ENCODE measurements at places on chromosomes 4 and X.

DNA sequence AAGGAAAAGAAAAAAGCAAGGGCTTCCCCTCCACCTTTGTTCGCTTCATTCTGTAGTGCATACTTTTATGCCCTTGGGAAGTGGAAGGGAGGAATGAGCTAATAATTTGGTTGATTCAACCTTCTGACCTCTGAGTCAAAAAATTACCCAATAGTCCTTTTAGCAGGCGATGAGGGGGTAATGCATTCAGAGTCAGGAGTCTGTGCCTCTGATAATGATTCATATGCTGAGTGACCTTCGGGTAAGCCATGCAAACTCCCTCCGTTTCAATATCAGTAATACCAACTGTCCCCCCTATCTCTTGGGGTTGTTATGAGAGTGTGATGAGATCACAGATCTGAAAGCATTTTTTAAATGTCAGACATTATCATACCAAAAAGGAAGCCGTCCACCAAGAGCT lies 41.6 kb upstream of the ACSL4 start:
- DNase-seq = no peak

DNA sequence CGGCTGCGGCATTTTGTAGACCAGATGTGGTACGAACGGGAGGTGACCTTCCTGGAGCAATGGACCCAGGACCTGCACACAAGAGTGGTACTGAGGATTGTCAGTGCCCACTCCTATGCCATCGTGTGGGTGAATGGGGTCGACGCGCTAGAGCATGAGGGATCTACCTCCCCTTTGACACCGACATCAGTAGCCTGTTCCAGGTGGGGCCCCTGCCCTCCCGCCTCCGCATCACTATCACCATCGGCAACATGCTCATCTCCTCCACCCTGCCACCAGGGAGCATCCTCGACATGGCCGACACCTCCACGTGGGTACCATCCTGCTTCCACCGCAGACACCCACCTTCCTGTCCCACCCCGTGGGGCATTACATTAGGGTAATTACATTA lies 46.2 kb downstream of the SMARCA5 start:
- DNase-seq = no peak

- no peak for DNase-seq
These were observed 5.3 kb downstream of the YIPF7 start for GRCh38 chr4:44646151-44646550.

DNA sequence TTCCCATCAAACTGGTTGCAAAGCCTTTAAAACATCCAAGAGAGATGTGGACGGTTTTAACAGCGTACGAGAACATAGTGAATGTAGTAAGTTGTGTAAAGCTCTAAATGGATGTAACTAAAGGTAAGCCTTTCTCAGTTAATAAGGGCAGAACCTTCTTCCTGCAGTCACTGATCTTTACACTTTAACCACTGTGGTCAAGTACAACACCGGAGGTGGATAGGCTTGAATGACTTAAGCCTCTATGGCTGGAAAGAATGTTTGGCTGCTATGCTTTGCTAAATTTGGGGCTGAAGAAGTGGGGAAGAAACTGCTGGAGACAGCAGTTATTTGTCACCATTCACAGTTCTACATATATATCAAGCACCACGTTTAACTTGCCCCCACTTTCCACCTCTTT lies 285.1 kb upstream of the FMR1 start:
- no peak for DNase-seq

- no peak for DNase-seq
These were observed 52.1 kb upstream of the RASGEF1B start for GRCh38 chr4:81523672-81524327.

GRCh38 chr4:78777576-78777940 lies 1.4 kb downstream of the BMP2K start:
- no peak for DNase-seq

GRCh38 chrX:43836435-43837184 lies 45.6 kb downstream of the MAOB start:
- DNase-seq = no peak

- no peak for DNase-seq
These were observed 531.5 kb upstream of the SLIT2 start for GRCh38 chr4:19720190-19720589.

All from cerebellar nuclear complex (tissue), 1 donor.